ENCODE measurements at places on chromosomes 6 and 20.

DNA sequence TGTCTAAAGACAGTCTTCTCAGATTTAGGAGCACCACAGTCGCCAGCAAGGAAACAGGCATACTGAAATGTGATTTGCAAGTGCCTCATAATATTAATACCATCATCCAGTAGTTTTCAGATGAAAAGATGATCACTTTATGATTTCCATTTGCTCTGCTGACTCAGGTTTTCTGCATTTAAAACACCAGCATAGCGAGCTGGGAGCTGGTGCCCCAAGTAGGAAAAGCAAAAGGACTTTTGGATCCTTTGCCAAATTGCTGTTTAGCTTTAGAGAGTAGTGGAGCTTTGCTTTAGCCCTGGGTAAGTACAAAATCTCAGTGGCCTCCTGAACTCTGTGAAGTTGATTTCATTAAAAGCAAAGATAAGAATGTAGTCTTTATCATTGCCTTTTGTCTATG, 78.5 kb downstream of the JAG1 start:
- DNase-seq = no peak

DNA sequence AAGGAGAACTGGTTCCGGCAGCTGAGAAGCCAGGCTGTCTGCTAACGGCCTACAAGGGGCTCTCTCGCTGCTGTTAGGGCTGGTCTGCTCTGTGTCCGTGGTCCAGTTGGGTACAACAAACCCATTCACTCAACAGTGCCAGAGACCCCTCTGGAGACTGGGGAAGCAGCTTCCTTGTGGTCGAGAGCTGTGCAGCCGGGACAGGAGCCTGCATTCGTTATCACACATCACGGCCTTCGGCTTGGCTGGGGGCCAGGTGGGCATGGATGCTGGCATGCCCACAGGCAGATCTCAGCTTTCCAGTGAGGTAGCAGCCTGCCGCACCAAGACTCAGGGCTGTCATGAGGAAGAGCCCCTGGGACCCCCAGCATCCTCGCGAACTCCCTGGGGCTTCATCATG, 124.7 kb downstream of the PREX1 start:
- DNase-seq = peak; percentile 66

- DNase-seq = no peak
Measured at GRCh38 chr20:23925789-23926525, 46.4 kb upstream of the CST5 start.

GRCh38 chr6:161429921-161430490, 156.1 kb upstream of the AGPAT4 start:
- no peak for DNase-seq

DNA sequence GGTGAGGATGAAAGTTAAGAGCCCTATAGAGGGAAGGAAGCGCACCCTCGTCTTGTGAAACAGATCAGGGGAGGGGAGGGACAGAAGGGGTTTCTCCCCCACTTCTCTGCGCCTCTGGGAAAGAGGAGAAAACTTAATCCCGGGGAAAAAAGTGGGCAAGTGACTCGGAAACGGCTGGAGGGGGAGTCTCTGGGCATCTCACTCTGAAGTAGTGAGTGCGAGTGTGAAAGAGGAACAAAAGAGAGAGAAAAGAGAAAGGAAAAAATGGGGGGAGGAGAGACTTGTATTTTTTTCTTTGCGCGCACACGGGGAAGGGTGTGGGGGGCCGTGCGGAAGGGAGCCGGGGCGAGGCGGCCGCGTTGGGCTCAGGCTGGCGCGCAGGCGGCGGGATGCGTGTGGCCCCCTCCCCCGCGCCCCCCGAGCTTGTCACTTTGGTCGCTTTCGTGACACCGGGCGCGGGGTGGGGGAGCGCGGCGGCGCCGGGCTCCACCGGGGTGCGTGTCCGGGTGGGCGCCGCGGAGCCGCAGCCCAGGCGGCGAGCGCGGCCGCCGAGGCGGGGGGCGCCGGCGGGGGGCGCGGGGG, 454 bp downstream of the L3MBTL3 start:
- DNase-seq = no peak

DNA sequence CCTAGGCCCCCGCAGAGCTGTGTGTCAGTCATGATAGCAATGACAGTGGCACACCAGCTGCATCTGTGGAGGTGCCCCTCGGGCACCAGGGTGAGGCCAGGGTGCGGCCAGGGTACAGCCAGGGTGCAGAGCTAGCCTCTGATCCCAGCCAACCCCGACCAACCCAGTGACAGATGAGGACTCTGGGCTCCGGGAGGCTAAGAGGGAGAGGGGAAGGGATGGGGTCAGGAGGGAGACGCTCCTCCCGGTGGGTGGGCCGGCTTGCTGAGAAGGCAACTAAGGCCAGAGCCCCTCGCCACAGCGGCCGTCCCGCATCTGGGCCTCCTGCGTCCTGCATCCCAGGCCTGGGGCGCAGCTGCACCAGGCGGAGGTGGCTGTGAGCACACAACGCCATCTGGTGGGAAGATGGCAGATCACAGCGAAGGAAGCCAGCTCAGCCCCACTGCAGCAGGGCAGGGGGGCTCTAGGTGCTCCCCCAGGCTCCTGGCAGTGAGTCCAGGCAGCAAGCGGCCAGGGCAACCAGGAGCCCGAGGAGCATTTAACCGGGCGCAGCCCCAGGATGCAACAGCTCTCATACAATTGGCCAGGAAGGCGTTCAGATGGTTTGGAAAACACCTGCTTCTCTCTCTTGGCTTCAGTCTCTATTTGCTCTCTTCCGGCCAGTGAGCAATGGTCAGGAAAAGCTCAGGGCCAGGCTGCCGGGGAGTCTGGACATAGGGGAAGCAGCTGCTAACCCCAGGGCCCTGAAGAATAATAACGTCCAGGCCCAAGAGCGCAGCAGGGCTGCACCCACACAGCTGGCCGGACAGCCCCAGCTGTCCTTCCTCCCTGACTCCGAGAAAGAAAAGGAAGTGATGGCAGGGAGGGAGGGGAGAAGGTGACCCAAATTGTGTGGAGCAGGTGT, 169.4 kb downstream of the TAF4 start:
- peak; percentile 5 for DNase-seq

GRCh38 chr6:28211840-28212509, 13.1 kb upstream of the ZSCAN9 start:
- DNase-seq = no peak

DNA sequence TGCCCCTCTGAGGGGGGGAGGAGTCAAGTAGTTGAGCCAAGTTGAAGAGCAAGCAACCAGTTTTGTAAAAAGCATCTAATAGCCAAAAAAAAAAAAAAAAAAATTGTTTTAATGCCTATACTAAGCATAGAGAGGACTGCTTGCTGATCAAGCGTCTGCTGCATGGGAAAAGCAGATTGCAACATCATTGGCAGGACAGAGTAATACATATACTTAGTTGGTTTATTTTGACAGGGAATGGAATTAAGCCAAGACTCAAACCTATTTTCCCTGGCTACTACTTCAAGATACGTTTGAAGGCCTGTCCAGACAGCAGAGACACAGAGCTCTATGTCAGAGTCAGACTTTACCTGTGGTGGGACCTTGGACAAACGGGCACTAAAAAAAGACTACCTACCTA, 120.5 kb downstream of the RTN4IP1 start:
- DNase-seq = no peak

- peak; percentile 91 for DNase-seq
Measured at GRCh38 chr6:28542440-28543296, 17.0 kb downstream of the GPX5 start.

- DNase-seq = no peak
Measured at GRCh38 chr6:82095091-82095490, 152.5 kb downstream of the IBTK start.

DNA sequence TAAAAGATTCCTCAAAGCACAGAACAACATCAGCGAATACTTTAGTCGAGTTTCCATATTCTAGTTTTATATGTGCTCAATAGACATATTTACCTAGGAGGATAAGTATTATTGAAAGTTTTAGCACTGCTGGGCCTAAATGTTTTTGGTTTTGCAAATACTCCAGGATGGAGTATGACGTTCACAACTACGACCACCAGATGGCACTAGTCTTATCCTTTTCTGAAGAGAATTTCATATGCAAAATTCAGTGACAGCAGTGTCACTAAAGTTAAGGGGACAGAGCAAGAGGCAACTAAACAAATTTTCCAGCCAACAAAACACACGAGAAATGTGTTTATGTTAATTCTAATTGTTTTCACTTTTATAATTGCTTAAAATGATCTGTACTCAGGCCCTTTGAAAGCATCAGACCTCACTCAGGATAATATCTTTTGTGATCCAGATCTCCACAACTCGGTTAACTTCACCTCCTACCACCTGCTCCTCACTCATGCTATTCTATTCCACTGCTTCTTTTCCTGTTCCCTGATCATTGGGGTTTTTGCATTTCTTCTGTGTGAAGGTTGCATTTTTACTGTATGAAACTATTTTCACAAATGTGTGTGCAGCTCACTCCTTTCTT, 220.8 kb downstream of the TRDN start:
- DNase-seq = peak; percentile 58

DNA sequence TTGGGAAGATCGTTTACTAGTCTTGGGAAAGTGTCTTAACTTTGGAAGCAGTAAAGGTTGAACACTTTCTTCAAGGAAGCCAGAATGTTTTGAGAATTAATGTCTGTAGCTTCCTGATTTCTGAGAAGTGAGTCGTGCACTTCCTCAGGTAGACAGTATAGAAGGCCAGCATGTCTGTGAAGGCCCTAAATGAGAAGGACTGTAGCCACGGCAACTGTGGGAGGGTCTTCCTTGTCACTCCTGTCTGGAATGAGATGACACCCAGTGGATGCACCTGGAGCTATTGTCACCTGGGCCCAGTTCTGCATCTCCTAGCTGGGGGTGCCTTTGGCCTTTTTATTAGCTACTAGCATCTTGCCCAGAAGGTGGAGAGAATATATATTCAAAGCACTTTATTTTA, 8.8 kb downstream of the STX16 start:
- no peak for DNase-seq

DNA sequence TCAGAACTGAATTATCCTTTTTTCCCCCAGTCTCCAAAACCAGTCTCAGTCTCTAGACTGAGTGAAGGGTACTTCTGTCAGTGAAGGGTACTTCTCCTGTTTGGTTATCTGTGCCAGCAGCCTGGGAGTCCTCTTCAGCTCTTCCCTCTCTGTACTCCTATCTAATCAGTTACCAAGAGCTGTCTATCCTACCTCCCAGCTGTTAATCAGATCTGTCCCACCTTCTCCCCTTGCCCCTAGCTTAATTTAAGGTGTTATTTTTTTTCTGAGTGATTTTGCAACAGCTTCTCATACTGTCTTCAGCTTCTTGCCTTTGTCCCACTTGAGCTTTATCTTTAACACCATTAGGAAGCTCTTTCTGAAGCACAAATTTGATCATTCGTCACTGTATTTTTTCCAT, 491.9 kb upstream of the SOX4 start:
- peak; percentile 81 for DNase-seq

GRCh38 chr6:79648328-79648727, 17.2 kb downstream of the SH3BGRL2 start:
- DNase-seq = no peak

DNA sequence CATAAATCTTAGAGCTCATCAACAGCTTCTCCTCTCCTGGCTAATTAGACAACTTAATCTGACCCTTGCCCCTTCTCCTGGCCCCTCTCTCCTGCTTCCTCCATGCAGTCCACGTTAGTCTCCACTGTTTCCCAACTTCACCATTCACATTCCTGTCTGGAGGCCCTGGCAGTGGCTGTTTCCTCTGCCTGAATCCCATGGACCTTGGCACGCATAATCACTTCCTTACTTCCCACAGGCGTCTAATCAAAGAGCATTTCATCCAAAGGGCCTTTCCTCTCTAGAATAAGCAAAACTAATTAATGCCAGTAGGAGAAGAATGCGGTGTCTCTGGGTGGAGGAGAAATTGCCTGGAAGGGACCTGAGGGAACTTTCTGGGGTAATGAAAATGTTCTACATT, 16.4 kb upstream of the XRN2 start:
- no peak for DNase-seq

DNA sequence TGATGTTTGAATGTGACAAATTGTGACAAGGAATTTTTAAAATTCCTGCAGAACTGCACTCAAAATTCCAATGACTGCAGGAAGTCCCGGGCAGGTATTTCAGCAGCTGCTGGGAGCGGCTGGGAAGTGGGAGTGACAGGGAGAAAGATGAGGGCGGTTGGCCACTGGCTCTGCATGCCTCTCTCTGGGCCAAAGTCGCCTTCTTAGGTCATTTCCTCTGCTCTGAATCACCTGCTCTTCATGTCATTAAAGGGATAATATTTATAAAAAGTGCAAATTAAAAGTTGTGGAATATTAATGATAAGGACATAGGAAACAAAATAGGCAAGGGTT, 43.9 kb downstream of the RAMACL start:
- no peak for DNase-seq

GRCh38 chr6:44493593-44493992, 106.1 kb downstream of the CDC5L start:
- DNase-seq = no peak

GRCh38 chr20:62677678-62678077, 31.0 kb upstream of the NTSR1 start:
- DNase-seq = no peak

Data from hematopoietic multipotent progenitor cell treated with erythropoietin and hydrocortisone succinate and interleukin-3 and kit ligand, for 8 days (in vitro differentiated cells).